ENCODE measurements at places on chromosomes 6 and 20.

DNA sequence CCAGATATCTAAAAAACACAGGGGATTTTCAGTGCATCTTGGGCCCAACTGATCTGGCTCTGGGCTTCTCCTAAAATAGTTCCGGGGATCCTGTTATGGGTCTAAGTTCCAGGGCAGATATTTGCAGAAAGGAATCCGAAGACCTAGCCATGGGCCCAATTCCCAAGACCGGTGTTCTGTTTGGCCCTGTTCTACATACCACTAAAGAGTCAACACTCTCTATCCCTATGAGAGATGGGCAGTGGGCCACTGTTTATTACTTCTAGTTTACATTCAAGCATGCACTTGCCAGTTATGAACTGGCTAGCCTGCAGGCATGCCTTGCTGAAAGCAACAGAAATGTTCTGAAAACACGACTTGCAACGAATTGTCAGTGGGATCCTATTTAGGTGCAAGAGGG lies 87.4 kb upstream of the PLCB4 start:
- DNase-seq: no peak

DNA sequence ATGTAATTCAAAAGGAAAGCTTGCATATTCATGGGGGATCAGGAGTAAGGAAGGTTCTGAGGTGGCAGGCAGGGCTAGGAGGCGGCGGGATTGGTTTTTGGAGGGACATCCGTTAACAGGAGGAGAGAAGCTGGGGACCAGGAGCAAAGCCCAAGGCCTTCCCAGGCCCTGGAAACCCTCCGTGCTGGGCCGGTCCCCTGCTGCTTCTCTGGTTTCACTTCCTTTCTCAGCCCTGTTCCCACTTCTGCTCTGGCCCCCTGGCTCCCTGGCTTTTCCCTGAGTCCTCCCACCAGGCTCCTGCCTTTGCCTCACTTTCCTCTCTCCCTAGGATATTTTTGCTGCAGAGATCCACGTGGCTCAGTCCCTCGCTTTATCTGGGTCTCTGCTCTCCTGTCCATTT lies 26.4 kb upstream of the SALL4 start:
- peak; percentile 31 for DNase-seq

GRCh38 chr20:1777476-1777820 lies 117.8 kb upstream of the SIRPA start:
- no peak for DNase-seq

DNA sequence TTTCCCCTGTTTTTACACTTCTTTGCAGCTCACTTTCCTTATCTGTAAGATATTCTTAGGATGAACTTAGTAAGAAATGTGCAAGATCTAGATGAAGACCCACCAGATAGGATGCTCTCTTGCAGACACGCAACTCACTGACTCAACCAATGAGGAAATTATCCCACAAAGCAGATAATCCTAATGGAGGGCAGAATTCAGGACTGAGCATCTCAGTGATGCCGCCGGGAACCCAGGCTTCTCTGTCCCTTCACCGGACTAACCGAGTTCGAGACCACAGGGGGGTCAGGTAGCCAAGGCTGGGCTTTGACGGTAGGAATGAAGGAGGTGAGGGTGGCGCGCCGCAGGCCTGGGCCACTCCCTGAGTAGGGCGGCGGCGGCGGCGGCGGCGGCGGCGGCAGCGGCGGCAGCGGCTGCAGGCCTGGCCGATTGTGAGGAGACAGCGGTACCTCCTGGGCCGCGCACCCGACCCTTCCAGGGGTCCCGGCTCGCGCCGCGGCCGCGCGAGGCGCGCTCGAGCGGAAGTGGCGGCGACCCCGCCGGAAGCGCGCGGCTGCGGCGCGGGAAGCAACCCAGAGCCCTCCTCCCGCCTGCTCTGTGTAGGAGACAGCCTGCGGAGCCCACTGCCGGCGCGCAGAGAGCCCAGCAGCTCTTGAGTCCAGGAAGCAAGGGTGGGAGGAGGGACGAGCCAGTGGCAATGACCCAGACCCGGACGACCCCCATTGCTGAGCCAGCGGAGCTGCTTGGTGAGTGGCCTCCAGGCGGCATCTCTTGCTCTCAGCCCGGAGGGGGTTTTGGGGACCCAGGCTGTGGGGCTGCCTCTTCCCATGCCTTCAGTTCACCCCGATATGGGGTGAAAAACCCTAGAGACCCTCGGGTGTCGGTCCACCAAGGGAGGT lies at the start of gene KHDC1:
Gene KHDC1, minus strand, starts transcription at position 526 of the 899 bp plus-strand sequence. CDS start 20,679 bp downstream, outside the sequence.
- peak; percentile 85 for DNase-seq

GRCh38 chr6:151757506-151757955 lies 50.0 kb upstream of the ESR1 start:
- no peak for DNase-seq

GRCh38 chr6:89555031-89555430 lies 83.5 kb downstream of the LYRM2 start:
- DNase-seq: no peak

GRCh38 chr6:164168595-164168994 lies 754.1 kb downstream of the QKI start:
- no peak for DNase-seq

- DNase-seq: peak; percentile 50
Measured at GRCh38 chr6:136920671-136921380, 1.3 kb upstream of the SLC35D3 start.

GRCh38 chr6:170176898-170177771 lies 113.7 kb downstream of the DLL1 start:
- DNase-seq: peak; percentile 44

- no peak for DNase-seq
Measured at GRCh38 chr20:22430746-22431168, 153.6 kb downstream of the FOXA2 start.

DNA sequence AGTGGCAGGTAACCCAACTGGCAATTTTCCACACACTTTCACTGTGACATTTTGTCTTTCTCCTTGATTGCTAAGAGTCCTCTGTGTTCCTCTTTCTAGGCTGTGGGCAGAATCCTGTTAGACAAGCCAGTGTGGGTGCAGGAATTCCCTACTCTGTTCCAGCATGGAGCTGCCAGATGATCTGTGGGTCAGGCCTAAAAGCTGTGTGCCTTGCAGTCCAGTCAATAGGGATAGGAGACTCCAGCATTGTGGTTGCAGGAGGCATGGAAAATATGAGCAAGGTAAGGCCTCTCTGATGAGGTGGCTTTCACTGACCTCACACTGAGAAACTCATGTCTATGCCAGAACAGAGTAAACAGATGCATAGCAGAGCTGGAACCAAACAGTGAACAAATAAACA lies 5.1 kb downstream of the ACAT2 start:
- DNase-seq: no peak

DNA sequence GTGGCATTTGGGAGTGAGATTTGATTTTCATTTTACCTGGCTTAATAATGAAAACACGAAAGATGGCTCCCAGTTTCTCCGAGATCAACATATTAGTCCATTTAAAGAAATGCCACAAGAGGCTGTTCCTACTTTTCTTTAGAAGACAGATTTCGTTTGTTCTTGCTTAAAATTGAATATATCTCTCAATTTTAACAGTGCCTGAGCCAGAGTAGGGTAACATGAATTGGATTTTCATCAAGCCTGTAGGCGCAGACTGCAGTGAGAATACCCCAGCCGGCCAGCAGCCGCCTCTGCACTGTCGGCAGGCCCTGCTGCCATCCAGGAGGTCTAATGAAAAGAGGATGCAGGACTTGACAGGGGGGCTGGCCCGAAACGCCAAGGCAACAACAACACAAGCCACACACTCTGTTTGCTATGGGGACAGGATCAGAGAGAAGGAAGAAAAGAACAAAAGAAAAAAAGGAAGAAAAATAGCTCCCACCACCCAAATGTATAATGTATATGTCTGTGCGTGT lies 72.5 kb downstream of the PPP1R3G start:
- no peak for DNase-seq

DNA sequence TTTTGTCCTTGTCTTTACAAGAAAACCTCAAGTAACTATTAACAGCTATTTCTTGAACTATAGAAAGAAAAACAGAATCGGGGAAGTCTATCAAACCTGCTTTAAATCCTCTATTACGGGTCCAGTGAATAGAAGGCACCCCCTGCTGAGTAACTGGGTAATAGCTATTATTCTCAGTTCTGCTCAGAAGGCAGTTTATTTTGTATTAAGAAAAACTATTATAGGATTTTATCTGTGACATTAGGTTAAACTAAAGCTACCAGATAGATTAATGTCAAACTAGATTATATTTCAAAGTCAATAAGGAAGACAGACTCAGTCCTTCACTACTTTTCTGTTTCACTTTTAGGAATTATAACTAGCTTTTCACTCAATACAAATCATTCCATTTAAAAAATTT lies 93.7 kb downstream of the DST start:
- no peak for DNase-seq

DNA sequence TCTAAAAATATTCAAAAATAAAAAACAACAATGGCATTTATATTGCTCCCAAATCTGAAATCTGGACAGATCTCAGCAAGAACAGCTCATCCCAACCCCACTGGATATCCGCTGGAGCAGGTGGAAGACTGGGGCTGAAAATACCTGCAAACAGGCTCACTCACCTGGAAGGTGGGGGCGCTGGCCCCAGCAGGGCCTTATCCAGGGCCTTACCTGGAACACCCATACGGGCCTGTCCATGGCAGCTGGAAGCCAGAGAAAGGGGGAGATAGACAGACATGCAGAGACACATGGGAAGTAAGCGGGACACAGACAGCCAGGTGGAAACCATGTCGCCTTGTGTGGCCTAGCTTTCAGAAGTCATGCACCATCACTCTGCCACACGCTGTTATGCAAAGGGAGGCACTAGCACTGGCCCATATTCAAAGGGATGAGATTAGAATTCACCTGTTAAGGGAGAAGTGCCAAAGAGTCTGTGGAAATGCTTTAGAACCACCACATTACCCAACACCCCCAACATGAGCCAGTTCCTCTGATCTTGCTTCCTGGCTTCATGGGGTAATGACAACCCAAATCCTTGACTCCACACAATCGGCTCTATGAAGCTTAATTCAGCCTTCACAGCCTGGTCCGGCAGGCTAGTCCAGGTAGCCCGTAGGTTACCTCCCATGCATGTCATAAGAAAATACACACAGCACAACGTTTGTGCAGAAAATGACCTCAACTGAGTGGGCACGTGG lies 99.0 kb upstream of the CDYL start:
- DNase-seq: no peak

DNA sequence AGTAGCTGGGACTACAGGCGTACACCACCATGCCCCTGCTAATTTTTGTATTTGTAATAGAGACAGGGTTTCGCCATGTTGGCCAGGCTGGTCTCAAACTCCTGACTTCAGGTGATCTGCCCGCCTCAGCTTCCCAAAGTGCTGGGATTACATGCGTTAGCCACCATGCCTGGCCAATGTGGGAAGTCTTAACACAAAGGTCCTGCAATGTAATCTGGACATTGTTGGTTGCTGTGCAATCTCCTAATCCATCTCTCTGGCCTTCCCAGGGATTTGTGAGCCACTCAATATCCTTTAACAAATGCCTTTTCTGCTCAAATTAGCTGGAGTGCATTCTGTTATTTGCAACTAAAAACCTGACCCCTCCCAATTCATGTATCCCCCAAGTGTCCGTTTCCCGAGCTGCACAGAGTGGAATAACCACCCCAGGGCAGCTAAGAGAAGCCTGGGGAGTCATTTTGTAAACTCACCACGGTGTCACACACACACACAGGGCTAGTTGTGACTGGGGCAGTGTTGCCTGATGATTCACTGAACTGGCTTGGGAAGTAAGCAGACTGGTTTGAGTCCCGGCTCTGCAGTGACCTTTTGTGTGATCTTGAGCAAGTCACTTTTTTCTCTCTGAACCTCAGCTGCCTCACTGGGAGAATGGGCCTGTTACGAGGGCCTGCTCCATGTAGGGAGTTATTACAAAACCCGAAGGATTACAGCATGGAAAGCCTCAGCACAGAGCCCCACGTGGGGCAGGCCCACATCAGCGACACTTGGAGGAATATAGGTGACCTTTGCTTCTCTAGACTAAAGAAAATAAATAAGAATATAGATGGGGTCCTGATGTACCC lies 152.3 kb downstream of the ZMYND8 start:
- no peak for DNase-seq

GRCh38 chr6:40685862-40686261 lies 98.7 kb upstream of the LRFN2 start:
- no peak for DNase-seq

DNA sequence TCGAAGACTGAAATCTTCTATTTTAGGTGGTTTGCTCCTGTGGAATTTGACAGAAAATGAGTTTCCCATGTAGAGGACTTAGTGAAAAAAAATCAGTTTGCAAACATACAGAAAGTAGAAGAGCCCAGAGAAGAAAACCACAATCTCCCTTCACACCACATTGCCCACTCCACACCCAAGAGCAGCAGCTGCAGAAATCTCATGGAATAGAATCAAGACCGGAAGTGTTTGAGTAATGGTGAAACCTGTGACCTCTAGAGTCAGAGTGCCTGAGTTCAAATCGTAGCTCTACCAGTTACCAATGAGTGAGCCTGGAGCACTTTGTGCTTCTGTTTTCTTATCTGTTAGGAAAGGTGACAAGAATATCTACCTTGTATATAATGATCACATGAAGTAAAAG lies 4.6 kb downstream of the SIRPG start:
- no peak for DNase-seq

GRCh38 chr20:25539742-25540672 lies 45.3 kb downstream of the NINL start:
- peak; percentile 19 for DNase-seq

GRCh38 chr20:53737396-53738038 lies 143.9 kb upstream of the ZNF217 start:
- peak; percentile 71 for DNase-seq

GRCh38 chr6:137016356-137016755 lies 28.4 kb downstream of the IL20RA start:
- DNase-seq: no peak

GRCh38 chr20:43794326-43794725 lies 67.5 kb upstream of the GTSF1L start:
- DNase-seq: no peak

DNA sequence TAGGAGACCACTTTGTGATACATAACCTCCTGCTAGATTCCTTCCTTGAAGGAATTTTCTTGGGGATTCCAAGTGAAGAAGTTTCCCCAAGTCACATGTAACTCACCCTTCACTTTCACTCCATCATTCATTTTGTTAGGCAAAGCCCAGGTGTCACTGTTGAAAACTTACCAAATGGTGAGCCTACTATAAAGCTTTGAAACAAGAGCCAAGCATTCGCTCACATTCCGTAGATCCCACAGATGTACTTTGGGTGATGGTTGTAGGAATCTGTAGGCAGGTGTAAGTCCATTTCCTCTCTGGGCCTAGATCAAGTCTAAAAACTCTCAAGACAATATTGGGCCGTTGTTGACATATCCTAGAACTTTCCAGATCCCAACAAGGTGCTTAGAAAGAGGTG lies 74.1 kb downstream of the PRDM1 start:
- no peak for DNase-seq

DNA sequence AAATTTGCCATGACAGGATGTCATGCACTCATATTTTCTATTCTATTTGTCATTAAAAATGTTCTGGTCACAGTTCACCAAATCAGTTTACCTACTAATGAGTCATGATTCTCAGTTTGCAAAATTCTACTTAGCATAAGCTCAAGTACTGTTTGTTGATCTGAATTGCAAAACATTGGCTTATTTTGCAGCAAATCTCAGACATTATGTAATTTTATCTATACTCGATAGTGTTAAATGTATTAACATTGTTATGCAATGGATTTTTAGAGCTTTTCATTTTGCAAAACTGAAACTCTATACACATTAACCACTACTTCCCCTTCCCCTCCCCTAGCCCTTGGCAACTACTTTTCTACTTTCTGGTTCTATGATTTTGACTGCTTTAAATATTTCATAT lies 213.8 kb upstream of the ZFP64 start:
- peak; percentile 50 for DNase-seq

GRCh38 chr6:70575899-70576495 lies 9.3 kb downstream of the SDHAF4 start:
- DNase-seq: peak; percentile 14

- peak; percentile 97 for DNase-seq
Measured at GRCh38 chr20:45945678-45946148, 11.2 kb downstream of the PCIF1 start.

All from NB4 (cell line).